ENCODE measurements at places on chromosomes 2 and 18.

GRCh38 chr2:46339676-46340459 lies 42.7 kb downstream of the EPAS1 start:
- no peak for DNase-seq

DNA sequence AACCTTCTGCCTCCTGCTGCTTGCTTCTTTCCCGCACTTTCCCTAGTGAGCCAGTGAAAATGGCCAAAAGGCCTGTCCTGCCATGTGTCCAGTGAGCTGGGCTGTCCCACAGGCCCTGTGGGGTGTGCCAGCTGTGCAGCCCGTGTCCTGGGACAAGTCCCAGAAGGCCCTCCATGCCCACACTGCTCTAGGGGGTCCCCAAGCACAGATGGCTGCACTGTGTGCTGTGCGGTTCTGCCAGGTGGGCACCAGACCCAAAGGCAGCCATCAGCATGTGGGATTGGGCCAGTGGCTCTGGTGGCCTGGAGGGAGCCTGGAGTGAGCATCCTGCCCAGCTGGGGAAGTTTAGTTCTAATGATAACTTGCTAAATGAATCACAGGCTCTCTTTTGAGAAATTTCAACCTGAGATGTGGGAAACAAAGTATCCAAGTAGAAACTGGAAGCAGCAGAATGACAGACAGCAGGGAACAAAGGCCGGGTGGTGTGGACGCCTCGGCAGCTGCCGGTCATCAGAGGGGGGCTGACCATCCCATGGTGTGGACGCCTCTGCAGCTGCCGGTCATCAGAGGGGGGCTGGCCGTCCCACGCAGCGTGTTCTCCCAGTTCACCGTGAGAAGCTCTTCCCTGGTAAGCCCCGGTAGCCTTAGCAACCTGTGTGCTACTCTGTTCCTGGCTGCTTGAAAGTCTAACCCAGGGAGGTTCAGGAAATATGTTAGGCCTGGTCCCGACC lies 9.9 kb upstream of the CNDP2 start:
- no peak for DNase-seq

- DNase-seq = no peak
Measured at GRCh38 chr18:79953971-79954651, 2.7 kb upstream of the SLC66A2 start.

- DNase-seq = no peak
Measured at GRCh38 chr2:209474960-209475359, 51.1 kb downstream of the MAP2 start.

- no peak for DNase-seq
Measured at GRCh38 chr2:105576440-105577241, 168.1 kb upstream of the NCK2 start.

DNA sequence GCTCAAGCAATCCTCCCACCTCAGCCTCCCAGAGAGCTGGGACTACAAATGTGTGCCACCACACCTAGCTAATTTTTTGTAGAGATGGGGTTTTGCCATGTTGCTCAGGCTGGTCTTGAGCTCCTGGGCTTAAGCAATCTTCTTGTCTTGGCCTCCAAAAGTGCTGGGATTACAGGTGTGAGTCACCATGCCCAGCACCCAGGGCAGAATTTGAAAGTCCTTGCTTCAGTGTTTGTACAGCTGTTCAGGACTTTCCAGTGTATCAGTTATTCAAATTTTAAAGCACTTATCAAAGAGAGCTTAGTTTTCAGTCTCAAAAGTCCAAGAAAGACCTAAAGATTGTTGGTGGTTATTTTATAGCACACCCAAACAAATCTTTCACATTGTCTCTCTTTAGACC lies 43.6 kb upstream of the VPS54 start:
- DNase-seq = no peak

GRCh38 chr2:27588308-27588707 lies 5.5 kb downstream of the ZNF512 start:
- DNase-seq = no peak

DNA sequence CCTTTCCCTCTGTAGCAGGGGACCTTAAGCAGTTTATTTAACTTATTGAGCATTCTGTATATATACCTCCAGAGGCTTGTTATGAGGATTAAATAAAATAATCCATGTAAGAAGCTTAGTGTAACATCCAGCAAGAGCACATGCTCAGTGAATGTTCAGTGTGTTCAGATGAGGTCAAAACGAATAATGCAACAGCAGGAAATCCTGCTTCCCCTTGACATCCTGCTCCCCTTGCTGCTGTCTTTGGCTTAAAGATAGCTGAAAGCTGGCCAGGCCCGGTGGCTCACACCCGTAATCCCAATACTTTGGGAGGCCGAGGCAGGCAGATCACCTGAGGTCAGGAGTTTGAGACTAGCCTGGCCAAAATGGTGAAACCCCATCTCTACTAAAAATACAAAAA lies 68.7 kb downstream of the COL4A4 start:
- no peak for DNase-seq

GRCh38 chr2:17195016-17195415 lies 323.2 kb downstream of the RAD51AP2 start:
- DNase-seq = no peak

All from stimulated activated CD8-positive, alpha-beta memory T cell treated with anti-CD3 and anti-CD28 coated beads, Interleukin-4, amount 100 ng/mL, for 4 hours (primary cell).